SK-N-DZ (cell line): ENCODE measurements at places on chromosomes 1 and 21.

DNA sequence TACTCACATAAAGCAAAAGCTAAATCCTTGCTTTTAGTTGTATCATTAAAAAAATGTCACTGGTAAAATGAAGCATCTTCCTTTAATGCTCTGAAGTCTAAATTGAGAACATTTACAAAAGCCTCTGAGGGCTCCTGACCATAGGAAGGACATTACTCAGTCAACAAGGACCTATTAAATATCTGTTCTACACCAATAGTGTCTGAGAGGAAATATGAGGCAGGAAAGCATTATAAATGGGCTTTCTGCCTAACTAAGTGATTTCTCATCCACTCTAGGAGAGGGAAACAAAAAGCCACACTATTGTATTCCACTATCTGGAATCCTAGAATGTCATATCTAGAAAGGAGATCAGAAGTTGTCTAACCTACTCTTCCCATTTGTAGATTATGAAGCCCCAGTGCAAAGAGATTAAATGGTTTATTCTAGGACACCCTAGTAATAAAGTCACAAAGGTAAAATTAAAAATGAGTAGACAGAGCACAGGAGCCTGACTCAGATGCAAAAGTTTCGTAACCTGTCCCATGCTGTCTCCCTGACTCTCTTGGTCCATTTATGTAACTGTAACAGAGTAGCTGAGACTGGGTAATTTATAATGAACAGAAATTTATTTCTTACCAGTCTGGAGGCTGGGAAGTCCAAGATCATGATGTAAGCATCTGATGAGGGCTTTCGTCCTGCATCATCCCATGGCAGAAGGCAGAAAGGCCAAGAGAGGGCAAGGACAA lies 17.6 kb downstream of the RGS1 start:
- no peak for DNase-seq

DNA sequence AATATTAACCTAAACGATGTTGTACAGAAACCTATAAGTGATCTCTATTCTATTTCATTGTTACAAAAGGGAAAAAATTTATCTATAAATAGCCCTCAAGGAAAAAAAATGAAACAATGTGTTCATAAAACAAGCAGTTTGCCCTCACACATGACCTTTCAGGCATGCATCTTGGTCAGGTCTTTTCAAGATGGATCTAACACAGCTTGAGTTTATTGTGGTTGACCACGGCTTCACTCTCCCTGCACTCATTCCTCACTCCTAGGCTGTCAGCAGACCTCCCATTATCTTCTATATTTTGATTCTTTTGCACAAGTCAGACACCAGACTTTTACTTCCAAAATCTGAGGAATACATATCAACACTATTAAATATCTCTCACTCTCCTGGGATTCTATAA lies 544.3 kb downstream of the KCNT2 start:
- DNase-seq, result no peak

GRCh38 chr1:212655668-212656440 lies 43.8 kb downstream of the BATF3 start:
- no peak for DNase-seq

- DNase-seq, result no peak
Measured at GRCh38 chr1:201505503-201505890, 1.4 kb downstream of the CSRP1 start.

DNA sequence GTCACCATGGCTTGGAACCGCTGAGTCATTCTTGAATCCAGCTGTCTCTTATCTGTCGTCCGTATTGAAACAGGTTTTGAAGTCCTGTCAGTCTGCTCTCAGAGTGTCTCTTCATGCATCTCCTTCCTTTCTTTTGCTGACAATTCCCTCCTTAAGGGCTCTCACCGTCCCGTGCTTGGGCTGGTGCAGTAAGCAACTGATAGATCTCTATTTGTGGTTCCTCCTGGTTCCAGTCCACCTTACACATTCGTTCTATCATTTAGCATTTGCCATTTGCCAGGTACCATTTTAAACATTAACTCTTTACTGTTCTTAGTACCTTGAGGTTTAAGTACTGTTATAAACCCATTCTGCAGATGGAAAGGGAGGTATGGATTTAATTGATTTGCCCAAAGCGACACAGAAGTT lies 88.9 kb downstream of the DYRK1A start:
- no peak for DNase-seq

GRCh38 chr1:23251812-23252211 lies 34.5 kb upstream of the HTR1D start:
- no peak for DNase-seq
